ENCODE measurements at places on chromosomes 7 and 10.

DNA sequence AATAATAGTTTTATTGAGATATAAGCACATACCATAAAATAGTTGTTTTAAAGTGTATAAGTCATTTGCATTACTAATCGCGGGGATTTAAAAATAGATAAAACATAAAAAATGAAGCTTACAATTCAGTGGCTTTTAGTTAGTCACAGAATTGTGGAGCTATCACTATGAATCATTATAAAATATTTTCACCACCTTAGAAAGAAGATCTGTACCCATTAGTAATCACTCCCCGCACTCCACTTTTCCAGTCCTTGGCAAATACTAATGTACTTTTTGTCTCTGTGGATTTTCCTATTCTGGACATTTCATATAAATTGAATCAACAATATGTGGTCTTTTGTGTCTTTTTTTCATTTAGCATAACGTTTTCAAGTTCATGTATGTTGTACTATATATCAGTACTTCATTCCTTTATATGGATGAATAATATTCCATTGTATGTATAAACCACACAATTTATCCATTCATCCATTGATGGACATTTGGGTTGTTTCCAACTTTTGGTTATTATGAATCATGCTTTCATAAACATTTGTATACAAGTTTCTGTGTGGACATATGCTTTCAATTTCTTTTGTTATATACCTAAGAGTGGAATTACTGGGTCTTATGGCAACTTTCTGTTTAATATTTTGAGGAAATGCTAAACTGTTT, 162.5 kb downstream of the MAGI2 start:
- DNase-seq, result no peak

DNA sequence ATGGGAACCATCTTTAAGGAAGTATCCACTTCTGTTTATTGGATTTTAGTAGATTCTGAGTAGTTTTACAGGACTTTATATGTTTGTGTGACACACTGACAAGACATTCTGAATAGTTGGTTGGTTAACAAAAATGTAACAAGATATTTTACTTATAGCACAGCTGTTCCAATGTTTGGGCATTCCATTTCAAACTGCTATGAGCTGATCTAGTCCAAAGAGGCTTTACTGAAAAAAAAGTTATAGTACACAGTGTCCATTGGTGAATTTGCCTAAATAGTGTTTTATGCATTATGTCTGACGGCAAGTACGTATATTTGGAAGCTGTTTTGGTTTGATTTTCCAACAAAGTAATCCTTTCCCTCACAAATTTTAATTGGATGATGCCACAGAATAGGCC, 99.1 kb downstream of the SAMD9 start:
- no peak for DNase-seq

GRCh38 chr10:131934769-131935168, 34.0 kb downstream of the PPP2R2D start:
- no peak for DNase-seq

GRCh38 chr10:78973901-78974616, 94.7 kb upstream of the ZMIZ1 start:
- peak; percentile 90 for DNase-seq

GRCh38 chr7:41887416-41887815, 184.5 kb upstream of the INHBA start:
- no peak for DNase-seq

DNA sequence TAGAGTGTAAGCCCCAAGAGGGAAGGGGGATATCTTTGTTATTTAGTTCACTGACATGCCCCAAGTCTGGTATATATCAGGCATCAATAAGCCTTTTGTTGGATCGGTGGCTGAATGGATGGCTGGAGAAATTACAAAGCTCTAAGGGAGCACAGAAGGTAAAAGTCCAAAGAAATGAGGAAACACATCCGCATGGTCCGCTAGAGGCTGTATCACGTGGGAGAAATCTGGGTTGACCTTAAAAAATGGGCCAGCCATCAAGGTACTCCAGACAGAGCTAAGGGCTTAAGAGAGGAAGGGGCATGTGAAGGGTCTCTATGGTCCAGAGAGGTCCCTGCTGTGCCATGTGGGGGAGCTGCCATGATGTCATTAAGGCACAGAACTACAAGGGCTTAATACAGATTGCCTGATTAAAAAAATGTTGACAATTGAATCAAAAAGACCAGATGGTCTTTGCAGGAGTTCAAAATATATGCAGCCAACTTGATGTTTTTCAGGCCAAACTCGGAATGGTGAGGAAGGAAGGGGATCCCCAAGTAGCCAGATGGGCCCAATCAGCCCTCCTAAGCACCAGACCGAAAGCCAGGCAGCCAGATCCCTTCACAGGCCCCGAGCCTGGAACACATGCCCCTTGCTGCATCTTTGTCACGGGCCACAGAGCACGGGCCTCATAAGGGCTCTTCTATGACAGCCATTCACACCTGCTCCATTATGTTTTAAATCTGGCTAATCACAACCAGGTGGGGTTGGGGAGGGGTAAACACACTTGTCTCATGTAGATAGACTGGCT, 31.9 kb downstream of the SCRN1 start:
- DNase-seq, result no peak

DNA sequence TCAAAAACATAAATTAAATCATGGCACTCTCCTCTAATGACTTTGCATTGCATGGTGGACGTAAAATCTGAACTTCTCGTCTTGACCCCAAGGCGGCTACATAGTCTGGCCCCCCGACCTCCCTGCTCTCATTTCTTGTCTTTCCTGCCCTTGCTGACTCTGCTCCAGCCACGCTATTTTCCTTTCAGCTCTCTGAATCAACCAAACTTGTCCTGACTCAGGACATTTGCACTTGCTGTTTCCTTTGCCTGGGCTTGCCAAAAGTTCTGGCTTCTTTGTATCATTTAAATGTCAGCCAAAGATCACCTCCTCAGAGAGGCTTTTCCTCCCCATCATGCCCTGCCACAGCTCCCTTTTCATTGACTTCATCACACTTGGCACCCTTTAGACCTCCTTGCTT, 107.7 kb upstream of the NFE2L3 start:
- DNase-seq, result no peak

DNA sequence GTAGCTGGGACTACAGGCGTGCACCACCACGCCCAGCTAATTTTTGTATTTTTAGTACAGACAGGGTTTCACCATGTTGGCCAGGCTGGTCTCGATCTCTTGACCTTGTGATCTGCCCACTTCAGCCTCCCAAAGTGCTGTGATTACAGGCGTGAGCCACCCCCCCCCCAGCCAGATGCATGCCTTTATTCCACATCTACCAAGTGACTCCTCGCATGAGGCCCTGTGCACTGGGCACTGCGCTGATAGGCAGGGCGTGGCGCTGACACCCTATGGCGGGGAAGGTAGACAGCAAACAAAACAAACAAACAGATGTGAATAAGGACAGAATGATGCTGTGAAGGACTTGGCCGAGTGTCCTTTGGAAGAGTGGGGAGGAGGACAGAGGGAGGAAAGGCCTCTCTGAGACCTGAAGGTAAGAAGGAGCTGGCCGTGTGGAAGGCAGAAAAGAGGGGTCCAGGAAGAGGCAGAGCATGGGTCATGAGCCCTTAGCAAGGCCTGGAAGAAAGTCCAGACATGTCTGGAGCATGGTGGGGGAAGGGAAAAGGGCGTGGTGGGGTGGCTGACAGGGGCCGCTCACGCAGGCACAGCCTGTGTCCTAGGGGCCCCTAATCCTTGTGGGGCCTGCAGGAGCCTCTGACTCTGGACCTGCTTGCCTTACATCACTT, 47.5 kb upstream of the CACUL1 start:
- DNase-seq, result peak; percentile 45

DNA sequence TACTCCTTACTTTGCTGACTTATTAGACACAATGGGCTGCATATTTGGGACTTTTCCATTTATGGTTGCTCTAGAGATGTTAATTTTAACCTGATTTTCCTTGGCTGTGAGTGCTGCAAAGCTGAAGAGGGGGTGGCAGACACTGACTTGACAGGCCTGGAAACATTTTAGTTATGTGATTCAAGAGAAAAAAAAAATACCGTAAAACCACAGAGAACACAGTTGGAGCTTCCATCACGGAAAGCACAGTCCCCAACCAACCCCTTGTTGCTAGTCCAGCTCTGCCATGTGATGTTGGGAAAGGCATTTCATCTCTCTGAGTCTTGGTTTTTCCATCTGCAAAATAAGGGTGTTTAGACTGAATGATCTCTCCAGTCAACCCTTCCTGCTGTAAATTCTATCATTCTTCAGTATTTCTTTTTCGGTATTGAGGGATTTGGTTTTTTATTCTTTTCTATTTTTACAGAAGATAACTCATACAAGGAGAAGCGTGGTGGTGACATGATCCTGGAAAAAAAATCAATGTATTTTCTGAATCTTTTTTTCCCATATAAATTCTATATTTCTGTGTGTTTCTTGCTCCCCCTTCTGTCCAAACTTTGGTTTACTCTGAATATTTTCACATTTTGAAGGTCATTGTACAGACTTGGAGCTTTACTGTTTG, 246.1 kb downstream of the REEP3 start:
- DNase-seq, result no peak

GRCh38 chr7:136275794-136276193, 298.6 kb upstream of the MTPN start:
- no peak for DNase-seq

GRCh38 chr7:46368871-46369270, 447.8 kb upstream of the IGFBP3 start:
- DNase-seq, result no peak

DNA sequence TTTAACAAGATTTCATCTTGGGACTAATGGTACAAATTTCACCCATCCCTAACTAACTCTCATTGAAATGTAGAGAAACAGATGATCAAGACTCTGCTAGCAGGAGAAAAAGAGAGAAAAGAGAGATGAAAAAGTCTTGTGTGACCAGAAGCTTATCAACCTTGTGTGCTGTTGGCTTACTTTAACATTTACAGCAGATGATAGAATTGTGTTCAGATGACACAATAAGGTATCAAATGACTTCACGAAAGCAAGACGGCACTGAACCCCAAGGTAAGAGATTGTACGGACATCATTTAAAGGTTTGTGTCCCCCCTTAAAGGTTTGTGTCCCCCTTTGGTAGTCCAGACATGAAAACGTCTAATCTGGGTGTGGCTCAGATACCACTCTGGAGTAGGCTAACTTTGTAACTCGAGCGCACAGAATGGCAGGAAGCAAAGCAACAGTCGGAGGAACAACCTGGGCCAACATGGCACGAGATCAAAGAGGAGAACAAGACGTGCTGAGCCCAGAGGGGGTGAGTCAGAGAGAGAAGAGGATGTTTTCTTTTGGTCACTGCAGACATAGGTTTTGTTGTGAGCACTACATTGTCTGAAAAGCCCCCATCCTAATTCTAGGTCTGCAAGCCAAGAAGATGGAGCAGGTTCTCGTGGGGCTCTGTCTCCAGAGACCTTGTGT, 10.4 kb upstream of the LMBR1 start:
- DNase-seq, result no peak

GRCh38 chr7:73625276-73625675, 954 bp upstream of the MLXIPL start:
- no peak for DNase-seq

DNA sequence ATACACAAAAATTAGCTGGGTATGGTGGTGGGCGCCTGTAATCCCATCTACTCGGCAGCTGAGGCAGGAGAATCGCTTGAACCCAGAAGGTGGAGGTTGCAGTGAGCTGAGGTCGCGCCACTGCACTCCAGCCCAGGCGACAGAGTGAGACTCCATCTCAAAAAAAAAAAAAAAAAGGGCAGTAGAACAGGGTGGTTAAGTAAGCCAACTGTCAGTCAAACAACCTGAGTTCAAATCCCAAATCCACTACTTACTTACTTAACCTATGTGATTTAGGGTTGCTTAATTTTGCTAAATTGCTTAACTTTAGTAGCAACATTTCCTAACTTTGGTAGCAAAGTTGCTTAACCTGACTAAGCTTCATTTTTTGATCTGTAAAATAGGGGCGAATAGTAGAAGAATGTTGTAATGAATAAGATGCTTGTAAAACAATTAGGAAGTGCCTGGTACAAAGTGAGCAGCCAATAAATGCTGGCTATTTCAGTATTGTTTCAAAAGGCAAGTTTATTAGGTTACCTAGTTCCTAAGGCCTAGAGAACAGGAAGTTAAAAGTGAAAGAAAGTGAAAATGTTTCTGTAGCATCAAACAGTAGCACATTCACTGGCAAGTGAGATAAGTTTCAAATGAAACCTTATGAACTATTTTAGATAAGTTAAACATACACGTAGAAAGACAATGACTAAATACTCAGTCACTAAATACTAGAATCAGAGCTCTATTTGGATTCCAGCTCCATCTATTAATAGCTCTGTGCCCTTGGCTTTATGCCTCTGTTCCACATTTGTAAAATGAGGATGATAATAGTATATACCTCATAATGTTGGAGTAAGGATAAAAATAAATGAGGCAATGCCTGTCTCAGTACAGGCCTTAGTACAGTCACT, 64.3 kb downstream of the HOXA1 start:
- DNase-seq, result no peak

DNA sequence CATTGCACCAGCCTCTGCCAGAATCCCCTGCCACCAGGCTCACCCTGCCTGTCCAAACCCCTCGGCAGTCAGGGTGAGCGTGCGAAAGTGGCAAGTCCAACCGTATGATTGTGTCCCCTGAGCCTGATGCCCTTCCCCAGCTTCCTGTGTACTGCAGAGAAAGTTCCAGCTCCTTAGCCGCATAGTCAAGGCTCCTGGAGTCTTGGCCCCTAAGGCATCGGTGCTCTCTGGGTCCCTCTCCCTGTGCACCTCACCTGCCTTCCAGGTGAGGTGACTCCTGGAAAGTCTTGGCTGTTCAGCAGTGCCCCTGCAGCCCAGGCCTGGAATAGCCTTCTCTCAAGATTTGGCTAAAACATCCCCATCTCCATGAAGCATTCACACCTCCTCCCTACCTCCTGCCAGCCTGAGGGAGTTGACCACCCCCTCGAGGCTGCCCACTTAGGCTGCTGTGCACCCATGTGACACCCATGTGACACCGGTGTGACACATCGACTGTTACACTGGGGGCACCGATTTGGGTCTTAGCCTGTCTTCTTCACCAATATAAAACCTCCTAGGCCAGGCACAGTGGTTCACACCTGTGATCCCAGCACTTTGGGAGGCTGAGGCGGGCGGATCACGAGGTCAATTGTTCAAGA, 56.1 kb upstream of the ELN start:
- DNase-seq, result no peak

- no peak for DNase-seq
Observed at GRCh38 chr10:79437111-79437814, 8.2 kb downstream of the ZCCHC24 start.

GRCh38 chr7:105229641-105230040, 159.1 kb downstream of the SRPK2 start:
- DNase-seq, result no peak

DNA sequence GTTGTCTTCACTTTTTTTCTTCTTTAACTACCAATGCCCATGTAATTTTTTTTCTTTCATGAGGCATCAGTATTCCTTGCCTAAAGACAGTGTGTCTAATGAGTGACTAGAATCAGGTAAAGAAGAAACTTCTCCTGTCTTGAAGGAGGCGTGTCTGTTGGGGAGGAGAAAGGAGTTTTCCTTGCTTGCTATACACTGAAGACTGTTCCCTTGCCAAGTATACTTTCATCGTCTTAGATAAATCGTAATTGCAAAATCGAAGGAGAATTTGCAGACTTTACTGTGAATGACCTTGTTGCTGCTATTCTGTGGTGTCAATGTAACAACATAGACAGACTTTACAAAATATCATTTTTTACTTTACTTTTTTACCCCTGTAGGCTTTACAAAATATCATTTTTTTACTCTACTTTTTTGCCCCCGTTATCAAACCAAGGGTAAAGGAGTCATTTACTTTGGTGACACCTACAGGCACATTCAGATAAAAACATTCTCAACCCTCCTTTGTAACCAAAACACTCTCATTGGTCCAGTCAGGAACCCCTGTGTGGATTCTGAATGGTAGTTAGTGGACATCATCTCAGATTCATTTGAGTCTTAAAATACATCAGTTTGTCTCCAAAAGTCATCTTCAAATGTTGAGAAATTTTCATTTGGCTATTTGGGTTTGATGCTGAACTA, 232.4 kb downstream of the AHR start:
- no peak for DNase-seq

Measured in coronary artery (tissue), 2 donors.